M059J (cell line): ENCODE measurements at places on chromosomes 12 and 14.

GRCh38 chr14:67705211-67705610 lies 3.5 kb downstream of the RDH12 start:
- DNase-seq: no peak

DNA sequence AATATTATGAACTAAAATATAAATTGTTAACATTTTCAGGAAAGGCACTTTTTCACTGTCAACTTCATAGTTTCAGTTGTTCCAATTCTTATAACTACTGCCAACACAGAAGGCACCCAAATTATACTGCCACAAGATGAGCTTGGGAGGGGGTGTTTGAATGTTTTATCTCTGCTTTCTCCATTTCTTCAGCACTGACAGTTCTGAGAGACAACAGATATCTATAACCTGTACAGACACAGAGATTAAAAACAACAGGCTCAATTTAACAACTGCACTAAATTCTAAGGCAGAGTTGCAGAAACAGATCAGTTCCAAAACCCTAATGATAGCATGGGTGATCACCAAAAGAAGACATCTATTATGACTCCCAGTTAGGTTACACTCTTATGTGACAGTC lies 12.8 kb downstream of the SCAF11 start:
- no peak for DNase-seq

- DNase-seq: peak; percentile 66
Measured at GRCh38 chr14:48563489-48563888, 888.1 kb upstream of the MDGA2 start.

GRCh38 chr14:24367514-24368211 lies at the start of gene NFATC4:
TSS of gene NFATC4 (plus strand) at chr14:24368184. CDS start at chr14:24368341, 157 bp downstream.
- peak; percentile 26 for DNase-seq

DNA sequence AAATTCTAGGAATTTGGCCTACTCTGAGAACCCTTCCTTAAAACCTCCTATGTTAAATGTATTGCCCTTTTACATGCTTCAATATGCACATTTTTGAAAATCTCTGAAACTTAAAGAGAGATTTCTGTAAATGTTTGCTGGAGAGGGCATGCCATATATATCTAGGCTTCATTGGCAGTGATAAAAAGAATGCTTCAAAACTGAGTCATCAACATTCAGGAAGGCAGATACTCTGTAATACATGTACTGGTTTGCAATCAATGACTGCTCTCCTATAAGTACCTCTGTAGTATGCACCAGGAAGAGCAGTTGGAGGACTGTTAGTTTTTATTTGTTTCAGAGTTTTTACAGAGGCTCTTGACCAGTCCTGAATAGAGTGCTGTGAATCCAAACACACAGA lies 739.9 kb downstream of the SLC16A7 start:
- peak; percentile 50 for DNase-seq

DNA sequence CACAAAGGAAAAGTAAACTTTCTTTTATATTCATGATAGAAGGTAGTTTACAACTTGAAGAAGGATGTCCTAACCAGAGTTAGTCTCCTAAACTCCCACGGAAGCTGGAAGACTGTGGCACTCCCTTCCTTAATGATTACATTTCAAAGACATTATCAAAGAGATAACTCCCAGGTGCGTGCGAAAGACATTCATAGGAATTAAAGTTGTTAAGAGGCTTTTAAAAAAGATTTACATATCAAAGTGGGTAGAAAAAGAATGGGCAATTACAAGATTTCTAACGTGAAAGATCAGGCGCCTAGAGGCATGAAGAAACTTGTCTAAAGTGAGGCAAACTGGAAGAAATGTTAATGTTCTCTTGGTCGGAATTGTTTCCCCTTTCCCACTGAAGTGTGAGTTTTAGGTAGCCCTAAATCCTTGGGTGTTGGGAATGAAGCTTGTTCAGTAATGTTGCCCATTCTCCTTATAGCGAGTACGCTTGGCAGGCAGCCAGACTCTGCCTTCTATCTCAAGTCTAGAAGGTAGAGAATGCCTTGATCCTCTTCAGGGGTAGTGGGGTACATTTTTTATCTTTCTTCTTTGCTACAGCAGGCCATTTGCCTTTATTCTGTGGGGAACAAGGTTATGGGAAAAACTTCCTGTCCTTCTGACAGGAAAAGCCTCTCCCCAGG lies 642.0 kb downstream of the SLC6A15 start:
- no peak for DNase-seq

DNA sequence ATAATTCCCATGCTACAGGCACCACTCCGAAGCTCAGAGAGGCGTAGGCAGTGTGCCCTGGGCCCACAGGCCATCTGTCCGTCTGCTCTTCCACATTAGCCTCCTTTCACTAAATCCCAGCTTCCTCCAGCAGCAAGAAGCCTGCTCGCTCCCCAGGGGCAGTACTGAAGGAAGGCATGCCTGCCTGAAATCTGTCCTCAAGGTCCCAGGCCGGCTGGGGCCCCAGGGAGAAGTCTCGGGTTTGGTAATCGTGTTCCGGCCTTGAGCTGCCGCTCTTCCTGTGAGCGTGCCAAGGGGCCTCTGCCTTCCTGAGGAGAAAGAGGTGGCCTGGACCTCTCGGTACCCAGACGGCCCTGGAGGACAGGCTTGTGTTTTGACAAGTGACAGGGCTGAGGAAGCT lies 15.2 kb upstream of the DLK1 start:
- no peak for DNase-seq

DNA sequence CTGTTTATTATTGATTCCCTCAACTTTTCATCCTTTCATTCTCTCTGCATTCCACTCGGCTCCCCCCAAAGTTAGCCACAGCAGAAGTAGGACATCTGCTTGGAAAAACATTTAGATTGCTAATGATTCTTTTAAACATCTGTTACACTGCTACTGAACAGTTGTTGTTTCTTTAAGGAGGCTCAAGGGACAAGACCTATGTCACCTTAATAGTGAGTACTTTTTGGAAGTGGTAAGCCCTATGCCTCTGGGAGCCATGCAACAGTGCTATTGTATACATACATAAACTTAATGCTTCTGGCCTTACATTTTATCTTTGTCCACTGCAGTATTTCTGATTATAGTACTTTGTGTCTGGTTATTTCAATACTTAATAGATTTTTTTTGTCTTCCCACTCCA lies 628.2 kb upstream of the FOXG1 start:
- DNase-seq: no peak

- no peak for DNase-seq
Measured at GRCh38 chr14:64942531-64943111, at the start of gene GPX2. TSS of gene GPX2 (minus strand) at chr14:64942745. CDS start at chr14:64942726, 19 bp downstream.

GRCh38 chr12:53295891-53296219 lies 513 bp downstream of the PFDN5 start:
- DNase-seq: no peak

DNA sequence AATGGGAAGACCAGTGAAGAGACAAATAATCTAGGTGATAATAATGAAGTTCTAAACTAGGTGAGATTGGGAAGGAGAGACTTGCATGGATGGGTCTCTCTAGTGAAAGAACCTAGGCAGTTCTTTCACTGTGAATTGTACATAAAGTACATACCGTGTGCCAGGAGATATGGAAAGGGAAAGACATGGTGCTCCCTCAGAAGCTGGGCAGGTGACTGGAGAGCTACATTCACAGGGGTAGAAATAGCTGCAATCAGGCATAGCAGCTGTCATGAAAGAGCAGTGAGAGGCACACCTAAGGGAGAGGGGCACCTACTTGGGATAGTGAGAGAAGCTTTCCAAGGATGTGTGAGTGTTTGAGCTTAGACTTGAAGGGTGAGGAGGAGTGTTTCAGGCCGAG lies 9.3 kb downstream of the STK38L start:
- DNase-seq: no peak

DNA sequence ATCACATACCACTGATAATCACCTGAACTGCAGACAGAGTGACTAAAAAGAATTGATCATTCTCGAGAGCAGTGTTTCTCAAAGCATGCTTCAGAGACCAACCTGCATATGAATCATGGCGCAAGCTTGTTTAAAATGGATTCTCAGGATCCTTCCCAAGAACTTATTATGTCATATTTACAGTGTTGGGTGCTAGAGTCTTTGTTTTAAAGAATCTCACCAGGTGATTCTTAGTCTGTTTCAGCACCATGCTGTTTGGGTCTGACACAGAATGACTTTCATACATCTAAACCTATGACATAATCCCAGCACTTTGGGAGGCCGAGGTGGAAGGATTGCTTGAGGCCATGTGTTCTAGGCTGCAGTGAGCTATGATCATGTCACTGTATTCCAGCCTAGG lies 31.3 kb upstream of the SSPN start:
- no peak for DNase-seq

GRCh38 chr12:99976762-99977161 lies 8.0 kb downstream of the ANKS1B start:
- no peak for DNase-seq

- DNase-seq: no peak
Measured at GRCh38 chr14:95232894-95233584, 75.7 kb upstream of the DICER1 start.

- DNase-seq: no peak
Measured at GRCh38 chr12:76560086-76560491, 518 bp upstream of the OSBPL8 start.

- peak; percentile 91 for DNase-seq
Measured at GRCh38 chr12:11658791-11659190, 9.3 kb downstream of the ETV6 start.

- DNase-seq: peak; percentile 66
Measured at GRCh38 chr12:13941258-13942249, 39.8 kb downstream of the GRIN2B start.

DNA sequence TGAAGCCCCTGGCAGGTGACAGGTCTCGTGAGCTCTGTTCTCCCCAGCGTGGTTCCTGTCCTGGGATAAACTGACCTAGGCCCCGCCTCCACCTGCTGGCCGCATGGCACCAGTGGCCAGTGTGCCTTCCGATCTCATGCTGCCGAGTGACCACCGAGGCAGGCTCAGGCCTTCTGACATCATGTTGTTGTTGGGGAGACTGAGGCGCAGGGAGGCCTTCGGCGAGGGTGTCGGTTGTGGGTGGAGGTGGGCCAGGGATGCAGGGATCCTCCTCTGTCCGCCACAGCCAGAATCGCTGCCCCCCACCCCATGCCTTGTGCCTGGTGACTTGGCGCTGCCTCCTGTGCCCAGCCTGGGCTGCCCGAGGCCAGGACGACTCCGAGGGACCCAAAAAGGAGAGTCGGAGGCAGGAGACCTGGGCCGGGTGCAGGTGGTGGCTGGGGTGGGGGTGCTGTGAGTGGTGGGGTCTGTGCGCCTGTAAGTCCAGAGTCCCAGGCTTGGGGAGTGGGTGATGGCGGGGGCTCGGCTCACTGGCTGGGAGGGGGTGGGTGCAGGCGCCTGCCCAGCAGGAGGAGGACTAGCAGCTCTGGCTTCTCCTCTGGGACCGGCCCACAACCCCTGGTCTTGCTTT lies 24.3 kb downstream of the ASPG start:
- no peak for DNase-seq

DNA sequence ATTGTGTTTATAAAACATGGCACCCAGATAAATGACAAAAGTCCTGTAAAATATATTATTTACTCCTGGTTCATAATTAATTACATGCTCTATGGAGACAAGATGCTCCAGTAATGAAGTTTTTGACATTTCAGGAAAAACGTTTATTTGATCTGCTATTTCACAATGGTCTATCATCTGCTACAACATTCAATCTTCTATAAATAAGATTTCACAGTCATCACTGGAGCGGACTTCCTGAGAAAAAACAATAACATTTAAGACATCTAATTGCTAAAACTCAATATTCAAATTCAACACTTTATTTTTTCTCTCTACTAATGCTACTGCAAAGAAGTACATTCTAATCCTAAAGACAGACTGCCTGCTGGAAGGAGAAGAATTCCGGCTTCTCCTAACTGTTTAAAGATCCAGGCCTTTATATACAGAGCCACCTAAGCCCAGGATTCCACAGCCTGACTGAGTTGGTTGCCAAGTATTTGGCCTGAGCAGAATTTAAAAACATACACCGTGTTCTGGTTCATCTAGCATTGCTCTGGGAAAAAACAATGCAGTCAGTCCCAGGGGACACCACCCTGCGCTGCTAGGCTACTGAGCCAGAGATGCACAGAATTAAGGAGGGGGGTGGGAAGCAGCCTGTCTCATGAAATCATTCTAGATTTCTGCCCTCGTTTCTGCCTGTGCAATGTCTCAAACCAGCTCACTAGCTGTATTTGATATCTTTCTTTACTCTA lies 58.0 kb downstream of the TMTC1 start:
- DNase-seq: peak; percentile 33

DNA sequence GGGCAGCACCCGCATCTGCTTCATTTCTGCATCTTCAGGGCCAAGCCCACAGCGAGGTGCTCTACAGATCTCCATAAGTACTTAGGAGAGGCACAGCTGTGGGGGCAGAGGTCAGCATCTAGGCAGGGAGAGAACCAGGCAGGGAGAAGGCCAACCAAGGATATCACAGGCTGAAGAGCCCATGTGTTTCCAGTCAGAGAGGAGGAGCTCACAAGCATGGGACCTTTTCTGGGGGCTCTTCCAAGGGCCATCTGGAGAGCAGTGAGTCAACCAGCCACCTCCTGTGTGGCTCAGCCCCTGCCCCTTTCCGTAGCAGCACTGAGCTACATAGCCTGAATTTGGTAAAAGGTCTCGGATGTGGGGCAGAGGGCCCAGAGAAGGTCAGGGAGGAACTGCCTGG lies 78.5 kb downstream of the ARL6IP4 start:
- DNase-seq: no peak

- no peak for DNase-seq
Measured at GRCh38 chr14:70382536-70382935, 23.1 kb upstream of the COX16 start.

- no peak for DNase-seq
Measured at GRCh38 chr12:51465491-51465890, 40.9 kb downstream of the SLC4A8 start.

- no peak for DNase-seq
Measured at GRCh38 chr14:94752591-94753436, 17.1 kb downstream of the GSC start.

DNA sequence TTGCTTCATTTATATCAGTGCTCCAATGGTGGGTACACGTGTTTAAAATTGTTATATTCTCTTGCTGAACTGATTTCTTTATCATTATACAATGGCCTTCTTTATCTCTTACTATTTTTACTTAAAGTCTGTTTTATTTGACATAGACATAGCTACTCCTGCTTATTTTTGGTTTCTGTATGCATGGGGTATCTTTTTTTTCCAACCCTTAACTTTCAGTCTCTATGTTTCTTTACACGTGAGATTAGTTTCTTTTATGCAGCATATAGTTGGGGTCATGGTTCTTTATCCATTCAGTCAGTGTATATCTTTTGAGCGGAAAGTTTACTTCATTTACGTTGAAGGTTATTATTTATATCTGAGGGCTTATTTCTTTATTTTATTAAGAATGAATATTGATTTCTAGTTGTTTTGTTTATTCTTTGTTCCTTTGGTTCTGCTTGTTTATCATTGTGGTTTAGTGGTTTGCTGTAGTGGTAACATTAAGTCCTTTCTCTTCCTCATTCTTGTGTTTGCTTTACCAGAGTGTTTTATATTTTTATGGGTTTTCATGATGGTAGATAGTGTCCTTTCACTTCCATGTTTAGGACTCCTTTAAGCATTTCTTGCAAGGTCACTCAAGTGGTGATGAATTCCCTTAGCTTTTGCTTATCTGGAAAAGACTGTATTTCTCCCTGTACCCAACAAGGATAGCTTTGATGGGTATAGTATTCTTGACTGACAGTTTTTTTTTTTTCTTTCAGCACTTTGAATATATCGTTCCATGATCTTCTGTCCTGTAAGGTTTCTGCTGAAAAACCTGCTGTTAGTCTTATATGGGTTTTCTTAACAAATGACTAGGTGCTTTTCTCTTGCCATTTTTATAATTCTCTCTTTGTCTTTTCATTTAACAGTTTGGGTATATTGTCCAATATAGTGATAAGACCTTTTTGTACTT lies 38.3 kb upstream of the FAR2 start:
- DNase-seq: no peak
